ENCODE measurements at places on chromosomes 11 and 22.

DNA sequence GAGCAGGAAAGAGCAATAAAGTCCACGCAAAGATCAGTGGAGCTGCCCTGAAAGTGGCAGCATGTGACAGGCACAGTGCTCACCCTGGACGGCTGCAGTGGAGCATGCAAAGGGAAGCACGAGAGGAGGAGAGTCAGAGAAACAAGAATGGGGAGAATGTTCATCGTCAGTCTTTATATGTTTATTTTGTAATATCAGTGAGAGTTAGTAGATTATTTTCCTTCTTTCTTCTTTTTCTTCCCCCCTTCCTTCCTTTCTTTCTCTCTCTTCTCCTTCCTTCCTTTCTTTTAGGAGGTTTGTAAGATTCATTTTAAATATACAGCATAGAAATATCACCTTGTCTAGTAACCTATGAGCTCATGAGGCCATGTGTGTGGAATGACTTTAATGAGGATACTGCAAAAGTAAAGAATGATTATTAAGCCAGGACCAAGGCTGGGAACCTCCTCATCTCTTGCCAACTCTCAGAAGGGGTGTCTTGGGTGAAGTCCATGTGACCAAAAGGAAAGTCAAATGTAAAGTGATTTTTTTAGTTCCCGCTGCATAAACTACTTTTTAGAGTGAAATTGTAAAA is 321.1 kb downstream of the AASDHPPT start:
- no peak for DNase-seq

DNA sequence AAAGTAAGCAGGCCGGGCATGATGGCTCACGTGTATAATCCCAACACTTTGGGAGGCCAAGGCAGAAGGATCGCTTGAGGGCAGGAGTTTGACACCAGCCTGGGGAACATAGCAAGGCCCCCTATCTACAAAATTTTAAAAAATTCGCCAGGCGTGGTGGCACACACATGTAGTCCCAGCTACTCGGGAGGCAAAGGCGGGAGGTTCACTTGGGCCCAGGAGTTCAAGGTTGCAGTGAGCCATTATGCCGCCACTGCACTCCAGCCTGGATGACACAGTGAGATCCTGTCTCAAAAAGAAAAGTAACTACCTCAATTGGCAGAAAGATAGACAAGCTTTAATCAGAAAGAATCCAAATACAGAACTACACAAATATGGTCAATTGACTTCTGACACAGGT is 31.0 kb downstream of the CADM1 start:
- no peak for DNase-seq

DNA sequence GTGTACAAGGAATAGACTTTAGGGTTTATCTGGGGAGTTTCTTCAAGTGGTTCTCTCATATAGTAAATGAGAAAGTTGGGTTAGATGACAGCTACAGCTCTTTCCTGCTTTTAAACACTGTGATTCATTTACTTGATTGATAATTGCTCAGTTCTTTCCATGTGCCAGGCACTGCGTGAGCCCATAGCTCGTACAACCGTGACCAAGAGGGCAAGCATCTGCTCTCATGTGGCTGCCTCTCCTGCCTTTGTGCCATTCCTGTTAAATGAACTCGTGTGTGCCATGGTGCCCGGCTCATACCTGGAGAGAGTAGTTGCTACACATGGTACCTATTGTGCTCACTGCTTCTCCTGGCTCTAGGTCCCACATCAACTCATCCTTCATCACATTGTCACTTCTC is 206.3 kb downstream of the SNX19 start:
- DNase-seq, result no peak

DNA sequence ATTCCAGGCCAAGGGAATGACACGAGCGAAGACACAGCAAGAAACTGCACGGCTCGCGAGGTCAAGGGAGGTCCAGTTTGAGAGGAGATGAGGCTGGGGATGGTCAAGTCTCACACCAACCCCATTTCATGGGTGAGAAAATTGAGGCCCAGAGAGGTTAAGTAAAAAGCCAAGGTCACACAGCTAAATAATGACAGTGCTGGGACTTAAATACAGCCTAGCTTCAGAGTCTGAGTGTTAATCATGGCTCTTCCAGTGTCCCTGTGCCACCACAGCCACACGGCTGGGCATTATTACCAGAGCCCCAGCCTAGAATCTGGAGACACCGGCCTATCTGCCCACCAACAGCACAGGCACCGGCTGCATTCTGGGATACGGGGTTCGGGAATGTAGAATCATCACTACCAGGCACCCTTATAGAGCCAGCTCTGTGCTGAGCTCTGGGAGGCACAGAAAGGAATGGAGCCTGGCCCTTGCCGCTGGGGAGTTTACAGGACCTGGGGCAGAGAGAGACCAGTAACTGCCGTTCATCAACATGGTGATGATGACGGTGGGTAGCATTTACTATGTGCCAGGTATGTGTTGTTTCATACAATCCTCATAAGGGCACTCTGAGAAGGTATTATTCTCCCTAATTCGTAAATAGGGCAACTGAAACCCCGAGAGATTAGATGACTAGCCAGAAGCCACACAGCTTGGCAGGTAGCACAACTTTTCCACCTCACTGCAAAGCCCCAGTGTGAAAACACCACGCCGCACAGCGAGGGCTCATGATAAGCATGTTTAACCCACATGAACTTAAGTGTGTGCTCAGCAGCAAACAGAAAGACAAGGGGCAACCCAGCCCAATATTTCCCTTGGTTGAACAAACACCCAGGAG is 51.8 kb downstream of the CD6 start:
- peak; percentile 62 for DNase-seq

DNA sequence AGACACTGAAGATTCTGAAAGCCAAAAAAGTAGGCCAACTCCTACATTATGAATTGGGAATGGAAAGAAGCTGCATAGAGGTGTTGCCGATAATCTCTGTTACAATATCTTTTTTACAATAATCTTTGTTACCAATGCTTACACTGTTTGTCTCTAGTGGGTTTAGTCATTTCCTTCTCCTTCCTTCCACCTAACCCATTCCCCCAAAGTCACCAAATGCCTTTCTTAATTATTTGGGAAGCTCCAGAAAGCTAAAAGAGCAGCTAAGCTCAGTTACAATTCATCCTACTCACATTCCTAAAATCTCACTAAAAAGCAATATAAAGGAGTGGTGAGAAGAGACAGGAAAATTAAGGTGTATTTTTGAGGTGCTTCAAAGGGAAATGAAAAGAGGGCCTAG is 313.7 kb downstream of the SWAP70 start:
- no peak for DNase-seq

GRCh38 chr22:38203855-38204514 is 2.2 kb downstream of the MAFF start:
- no peak for DNase-seq

- DNase-seq, result no peak
Observed at GRCh38 chr22:40407831-40408717, 37.7 kb downstream of the SGSM3 start.

DNA sequence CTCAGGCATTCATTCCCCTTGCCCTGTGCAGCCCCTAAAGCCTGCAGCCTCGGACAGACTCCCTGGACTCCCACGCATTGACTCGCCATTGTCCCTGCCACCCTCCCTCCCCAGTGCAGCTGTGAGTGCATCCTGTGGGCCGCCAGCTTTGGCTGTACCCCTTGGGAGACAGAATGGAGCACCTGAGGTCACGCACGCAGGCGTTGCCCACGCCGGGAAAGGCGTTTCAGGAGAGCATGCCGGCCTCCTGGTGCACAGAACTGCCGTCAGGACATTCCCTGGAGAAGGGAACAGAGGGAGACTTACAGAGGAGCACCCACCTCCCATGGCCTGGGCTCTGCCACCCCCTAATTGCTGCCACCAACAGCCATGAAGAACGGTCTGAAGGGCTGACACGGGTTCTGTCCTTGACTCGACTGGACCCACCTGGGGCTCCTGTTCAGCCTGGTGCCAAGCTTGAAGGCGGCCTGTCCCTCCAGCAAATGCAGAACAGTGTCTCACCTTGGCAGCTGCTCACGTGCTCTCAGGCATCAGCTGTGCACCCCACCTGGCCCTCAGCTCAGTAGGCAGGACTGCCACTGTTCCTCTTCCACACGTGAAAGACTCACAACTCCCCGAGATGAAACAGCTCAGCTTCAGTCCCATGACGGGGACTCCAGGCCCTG is 503.8 kb downstream of the BRD1 start:
- no peak for DNase-seq
